ENCODE measurements at places on chromosomes 7 and 10.

DNA sequence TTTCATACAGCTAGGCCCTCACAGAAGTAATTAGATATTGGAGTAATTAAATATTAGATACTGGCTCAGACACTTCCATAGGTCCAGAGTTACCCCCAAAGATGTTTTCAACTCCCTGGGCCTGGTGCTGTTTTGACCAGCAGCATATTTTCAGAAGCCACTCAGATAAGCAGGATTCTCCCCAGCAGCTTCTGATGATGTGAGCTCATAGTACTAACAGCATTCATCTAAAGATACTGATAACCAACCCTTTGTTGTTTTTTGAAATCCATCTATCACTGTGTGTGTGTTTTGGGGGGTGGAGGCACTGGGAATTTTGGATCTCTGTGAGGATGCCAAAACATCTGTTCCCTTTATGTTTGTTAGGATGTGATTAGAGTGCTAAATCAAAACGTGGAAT, 52.7 kb downstream of the VPS50 start:
- DNase-seq = no peak

- DNase-seq = no peak
Observed at GRCh38 chr7:120729245-120729644, 128.7 kb downstream of the TSPAN12 start.

- no peak for DNase-seq
Observed at GRCh38 chr7:157750291-157750690, 413.5 kb downstream of the DNAJB6 start.

DNA sequence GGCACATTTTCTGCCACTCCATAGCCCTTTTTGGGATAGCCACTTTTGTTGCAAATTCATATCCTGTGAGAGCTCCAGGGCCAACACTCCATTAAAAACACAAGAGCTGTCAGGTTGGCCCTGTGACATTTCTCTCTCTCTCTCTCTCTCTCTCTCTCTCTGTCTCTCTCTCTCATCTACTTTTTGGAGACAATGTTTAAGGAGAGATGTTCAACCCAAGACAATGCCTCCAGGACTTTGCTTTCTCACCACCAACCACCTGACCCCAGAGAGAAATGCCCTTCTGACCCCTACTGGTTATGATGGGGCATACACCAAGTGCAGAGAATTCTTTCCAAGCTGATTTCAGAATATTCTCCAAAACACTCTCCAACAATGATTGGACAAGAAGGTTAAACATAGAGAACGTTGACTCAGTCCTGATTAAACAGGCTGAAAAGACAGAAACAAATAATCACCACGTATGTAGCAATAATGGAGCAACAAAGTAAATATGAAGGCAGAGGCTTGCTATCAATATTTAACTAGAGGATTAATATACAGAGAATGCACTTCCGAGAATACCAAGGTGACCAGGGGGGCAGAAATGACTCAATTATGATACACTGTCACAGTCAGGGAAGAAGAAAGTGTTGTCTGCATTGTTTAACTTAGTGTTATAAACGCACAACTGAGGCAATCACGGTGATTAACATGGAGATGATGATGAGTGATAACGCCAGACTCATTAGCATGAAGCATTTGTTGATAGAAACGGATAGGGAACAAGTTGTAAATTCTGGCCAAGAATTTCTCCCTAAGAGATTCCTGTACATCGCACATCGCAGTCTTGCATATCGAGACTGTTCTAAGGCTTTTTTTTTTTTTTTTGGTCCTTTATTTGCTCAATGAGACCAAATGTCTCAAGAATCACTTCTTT, 178.5 kb downstream of the NRP1 start:
- peak; percentile 23 for DNase-seq

GRCh38 chr10:118264838-118265470, 77.2 kb downstream of the FAM204A start:
- DNase-seq = no peak

- no peak for DNase-seq
Observed at GRCh38 chr7:135197343-135197742, 14.0 kb downstream of the WDR91 start.

DNA sequence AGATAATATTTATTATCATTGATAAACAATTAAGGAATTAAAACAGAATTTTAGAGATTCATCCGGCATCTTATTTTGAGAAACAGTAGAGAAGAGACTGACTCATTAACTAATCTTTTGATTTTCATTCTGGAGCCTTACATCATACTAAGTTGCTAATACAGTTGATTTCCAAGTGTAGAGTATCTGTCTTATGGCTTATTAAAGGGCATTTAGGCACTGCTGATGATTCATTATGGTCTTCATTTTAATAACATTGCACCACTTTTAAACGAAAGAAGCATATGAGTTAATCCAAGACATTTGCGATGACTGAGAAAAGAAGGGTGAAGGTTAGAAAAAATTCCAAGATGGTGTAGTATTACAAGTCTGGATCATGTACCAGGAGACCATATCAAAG, 186.0 kb upstream of the CACNA2D1 start:
- DNase-seq = no peak

DNA sequence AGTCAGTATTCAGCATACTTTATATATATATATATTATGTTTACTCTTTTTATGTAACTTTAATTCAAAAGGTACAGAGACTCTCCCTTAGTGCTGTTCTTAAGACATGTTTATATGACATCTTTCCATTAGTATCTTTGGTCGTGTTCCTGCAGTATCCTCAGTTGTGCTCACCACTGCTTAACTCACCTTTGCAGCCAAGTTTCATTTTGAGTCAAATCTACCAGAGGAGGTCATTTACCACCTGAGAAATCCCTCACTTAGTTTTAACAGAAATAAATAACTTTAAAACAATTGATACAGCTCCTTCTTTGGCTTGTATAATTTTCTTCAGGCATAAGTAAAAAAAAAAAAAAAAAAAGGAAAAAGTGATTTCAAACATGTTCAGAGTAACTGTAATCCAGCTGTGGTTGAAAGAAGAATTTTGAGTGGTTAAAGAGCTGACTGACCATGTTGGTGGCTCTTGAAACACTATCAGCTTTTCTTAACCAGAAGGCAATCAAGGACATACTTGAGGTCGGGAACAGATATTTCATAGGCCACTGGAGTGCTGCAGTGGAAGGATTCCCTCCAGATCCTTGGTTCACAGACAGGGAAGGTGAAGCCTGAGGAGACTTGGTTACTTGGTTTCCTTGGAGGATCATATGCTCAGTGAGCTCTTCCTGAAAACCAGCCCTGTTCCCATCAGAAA, 116.8 kb downstream of the AUTS2 start:
- no peak for DNase-seq

- DNase-seq = no peak
Observed at GRCh38 chr7:99219185-99219767, 11.4 kb upstream of the KPNA7 start.

DNA sequence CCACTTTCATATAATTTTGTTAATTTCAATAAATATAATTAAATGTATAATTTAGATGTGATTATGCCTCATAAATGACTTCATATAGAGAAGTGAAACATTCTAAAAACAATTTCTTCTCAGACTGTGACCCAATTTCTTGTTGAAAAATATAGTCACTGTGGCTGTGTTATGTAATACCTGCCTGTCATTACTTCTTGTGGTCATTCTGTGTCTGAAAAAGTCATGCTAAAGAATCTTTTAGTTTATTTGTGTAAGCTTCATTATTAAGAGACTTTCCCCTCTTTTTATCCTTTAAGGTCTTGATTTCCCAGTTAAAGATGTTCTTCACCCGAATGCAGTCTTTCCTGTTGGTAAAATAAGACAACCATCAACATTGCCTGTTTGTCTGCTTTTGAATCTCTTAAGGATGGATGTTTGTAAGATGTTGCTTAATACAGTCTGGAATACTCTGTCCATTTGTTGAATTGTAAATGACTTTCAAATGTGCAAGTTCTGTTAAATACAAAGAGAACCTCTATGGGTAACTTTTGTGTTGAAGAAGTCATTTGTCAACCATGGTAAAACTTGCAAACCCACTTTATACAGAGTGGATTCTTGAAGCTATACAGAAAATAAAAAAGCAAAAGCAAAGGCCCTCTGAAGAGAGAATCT, 16.0 kb downstream of the KAT6B start:
- no peak for DNase-seq

GRCh38 chr7:26937939-26938623, 73.7 kb upstream of the SKAP2 start:
- DNase-seq = no peak

- no peak for DNase-seq
Observed at GRCh38 chr10:71349406-71349805, 30.3 kb downstream of the SLC29A3 start.

DNA sequence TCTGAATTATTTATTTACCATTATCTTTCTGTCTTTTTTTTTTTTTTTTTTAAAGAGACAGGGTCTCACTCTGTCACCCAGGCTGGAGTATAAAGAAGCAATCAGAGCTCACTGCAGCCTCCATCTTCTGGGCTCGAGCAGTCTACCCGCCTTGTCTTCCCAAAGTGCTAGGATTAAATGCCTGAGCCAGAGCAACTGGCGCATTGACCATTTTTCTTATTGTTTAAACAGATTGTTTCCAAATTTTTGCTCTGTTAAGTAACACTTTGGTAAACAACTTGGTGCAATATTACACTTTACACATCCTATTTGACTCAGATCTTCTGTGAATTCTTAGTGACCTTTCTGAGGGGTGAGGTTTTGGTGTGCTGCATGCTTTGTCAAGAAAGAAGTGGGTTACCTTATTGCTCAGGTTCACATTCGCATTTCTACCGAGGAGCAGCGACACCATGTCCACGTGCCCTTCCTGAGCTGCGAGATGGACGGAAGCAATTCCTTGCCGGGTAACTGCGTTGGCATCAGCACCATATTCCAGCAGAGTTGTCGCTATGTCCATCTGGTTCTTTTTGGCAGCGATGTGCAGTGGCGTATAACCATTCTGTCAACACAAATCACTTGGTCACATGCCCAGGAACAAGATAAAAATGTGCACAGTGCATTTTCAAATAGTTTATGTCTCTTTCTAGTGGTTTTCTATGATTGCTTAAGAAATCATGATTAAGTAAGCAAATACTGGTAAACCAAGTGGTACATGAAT, 203.2 kb downstream of the ANK3 start:
- no peak for DNase-seq

GRCh38 chr10:48556065-48556464, 48.8 kb downstream of the ARHGAP22 start:
- no peak for DNase-seq

GRCh38 chr10:46282842-46283574, 3.8 kb upstream of the ANTXRL start:
- DNase-seq = no peak

- DNase-seq = no peak
Observed at GRCh38 chr7:100895956-100896731, 456 bp upstream of the ACHE start.

DNA sequence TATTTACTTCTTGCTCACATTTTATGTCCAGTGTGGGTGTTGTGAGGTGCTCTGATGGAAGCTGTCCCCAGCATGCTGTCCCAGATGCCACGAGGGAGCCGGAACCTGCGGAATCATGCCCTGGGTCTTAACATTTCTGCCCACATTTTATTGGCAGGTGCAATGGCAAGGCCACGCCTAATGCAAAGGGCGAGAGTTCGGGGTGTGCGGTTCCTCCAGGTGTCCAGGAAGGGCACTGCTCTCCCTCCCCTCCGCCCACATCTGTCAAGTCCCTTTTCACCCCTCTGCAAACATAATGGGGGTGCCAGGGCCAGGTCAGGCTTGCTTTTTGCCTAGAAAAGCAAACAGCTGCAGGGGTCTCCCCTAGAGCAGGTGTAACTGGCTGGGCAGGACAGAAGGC, 16.4 kb downstream of the PDAP1 start:
- no peak for DNase-seq
